ENCODE measurements at places on chromosomes 4 and X.
A peak's percentile ranks its signal among the peaks of the same experiment; 100 is the strongest.

GRCh38 chr4:135418353-135418752 lies 1216.8 kb upstream of the PABPC4L start:
- no peak for DNase-seq

- DNase-seq, result no peak
Measured at GRCh38 chrX:63503541-63503940, 152.4 kb upstream of the SPIN4 start.

GRCh38 chr4:3384771-3385710 lies 56.7 kb upstream of the HGFAC start:
- no peak for DNase-seq

DNA sequence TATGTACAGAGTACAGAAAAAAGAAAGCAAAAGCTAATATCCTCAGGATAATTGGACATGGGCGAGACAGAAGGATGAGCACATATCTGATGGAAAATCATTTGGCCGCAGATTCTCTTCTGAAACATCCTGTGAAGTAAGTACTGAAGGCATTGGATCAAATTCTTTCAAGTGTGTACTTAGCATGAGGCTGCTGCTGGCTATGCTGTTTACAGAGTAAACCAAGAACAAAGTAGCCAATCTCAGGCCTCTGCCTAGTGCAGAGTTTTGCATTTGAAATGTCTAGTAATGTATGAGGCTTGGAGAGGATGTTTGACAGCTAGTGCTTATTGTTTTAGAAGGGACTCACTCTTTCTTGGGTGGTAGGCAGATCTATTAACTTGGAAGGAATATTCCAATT lies 128.5 kb downstream of the MAGEC2 start:
- no peak for DNase-seq

DNA sequence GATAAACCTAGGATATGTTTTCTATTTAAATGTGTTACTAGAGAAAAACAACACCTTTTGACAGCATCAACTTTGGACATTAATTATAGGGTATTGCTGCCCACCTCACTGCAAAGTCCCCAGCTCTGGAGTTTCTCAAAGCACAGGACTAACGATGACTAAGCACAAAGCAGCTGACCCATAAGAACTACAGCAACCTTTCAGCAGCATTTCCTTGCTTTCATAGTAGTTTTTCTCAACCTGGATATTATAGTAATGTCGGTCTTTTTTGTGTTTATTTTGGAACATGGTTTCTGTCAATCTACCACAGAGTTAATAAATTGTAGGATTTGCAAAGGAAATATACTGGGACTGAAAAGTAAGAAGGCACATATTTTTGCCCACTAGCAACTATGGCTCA lies 21.5 kb downstream of the HHIP start:
- no peak for DNase-seq

- no peak for DNase-seq
Measured at GRCh38 chrX:136697156-136697555, 49.2 kb downstream of the CD40LG start.

- no peak for DNase-seq
Measured at GRCh38 chr4:109407027-109407737, 26.4 kb upstream of the SEC24B start.

DNA sequence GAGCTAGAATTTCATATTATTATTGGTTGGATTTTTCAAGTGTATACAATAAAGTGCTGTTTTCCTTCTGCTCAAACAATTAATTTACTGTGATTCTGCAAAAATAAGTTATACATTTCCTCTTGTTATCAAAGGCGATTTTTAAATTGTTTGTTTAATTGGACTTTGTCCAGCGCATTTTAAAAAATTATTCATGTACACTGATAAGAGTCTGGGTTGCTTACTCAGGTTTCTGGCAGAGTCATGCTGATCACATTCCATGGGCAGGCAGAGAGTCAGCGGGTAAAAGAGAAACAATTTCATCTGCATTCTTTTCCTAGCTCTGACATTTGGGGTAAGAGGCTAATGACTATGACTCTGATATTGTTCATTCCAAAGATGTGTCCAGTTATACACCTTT lies 8.9 kb downstream of the FAT4 start:
- DNase-seq, result no peak

DNA sequence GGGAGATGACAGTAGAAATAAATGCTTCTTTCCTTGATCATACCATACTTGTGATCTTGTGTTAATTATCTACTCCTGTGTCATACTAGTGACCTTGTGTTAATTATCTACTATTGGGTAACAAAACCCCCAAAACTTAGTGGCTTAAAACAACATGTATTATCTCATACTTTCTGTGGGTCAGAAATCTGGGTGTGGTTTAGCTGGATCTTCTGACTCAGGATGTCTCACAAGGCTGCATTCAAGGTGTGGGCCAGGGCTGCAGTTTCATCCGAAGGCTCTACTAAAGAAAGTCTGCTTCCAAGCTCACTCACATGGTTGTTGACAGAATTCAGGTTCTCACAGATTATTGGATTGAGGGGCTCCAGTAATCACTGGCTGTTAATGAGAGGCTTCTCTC lies 70.3 kb upstream of the NDP start:
- DNase-seq, result no peak

- no peak for DNase-seq
Measured at GRCh38 chr4:147312376-147313046, 168.4 kb upstream of the EDNRA start.

- DNase-seq, result no peak
Measured at GRCh38 chr4:180757927-180758326, 1485.3 kb upstream of the TENM3 start.

- DNase-seq, result no peak
Measured at GRCh38 chr4:119536572-119537528, 91.8 kb downstream of the PDE5A start.

GRCh38 chrX:74160358-74160757 lies 143.6 kb upstream of the ZCCHC13 start:
- no peak for DNase-seq

- DNase-seq, result no peak
Measured at GRCh38 chr4:65658117-65658516, 12.2 kb downstream of the EPHA5 start.

DNA sequence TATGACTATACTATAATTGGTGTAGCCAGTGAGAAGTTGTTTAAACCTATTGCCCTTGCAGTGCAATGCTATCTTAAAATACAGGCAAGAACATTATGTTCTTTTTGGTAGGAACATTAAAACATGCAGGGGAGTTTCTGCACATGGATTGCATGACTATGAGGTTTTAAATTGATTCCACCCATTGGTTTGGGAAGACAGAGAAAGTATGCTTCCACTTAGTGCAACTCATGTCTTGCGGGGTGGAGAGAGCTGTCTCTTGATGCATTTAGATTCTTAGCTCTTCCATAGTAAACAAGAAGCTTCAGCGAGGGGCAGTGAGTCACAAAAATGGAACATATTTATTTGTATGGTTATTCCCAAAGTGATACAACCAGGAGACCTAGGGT lies 39.5 kb upstream of the RASL11B start:
- DNase-seq, result no peak

GRCh38 chrX:110051559-110051958 lies 48.6 kb downstream of the TMEM164 start:
- no peak for DNase-seq

GRCh38 chr4:152045807-152046571 lies 285.2 kb upstream of the GATB start:
- peak; percentile 38 for DNase-seq

- DNase-seq, result no peak
Measured at GRCh38 chr4:184856277-184856609, 30.5 kb upstream of the ACSL1 start.

DNA sequence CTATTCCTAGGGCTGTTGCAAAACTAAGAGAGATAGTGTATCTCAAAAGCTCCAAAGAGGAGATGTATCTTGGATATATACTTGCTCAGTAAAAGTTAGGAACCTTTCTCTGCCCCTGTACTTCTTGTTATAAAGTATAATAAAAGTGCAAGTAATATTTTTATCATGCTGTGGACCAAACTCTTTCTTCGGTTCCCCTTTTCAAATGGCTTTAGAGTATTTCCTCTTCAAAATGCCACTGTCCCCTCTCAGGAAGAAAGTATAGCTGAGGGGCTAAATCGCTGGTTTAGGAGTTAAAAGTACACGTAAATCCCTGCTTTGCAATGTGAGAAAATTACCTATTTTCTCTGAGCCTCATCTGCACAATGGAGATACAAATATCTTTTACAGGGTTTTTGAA lies 169.1 kb upstream of the FTHL17 start:
- DNase-seq, result no peak

All from K562 (cell line).